ENCODE measurements at places on chromosomes 5 and 9.

GRCh38 chr5:57067597-57067924 is 106.3 kb upstream of the GPBP1 start:
- DNase-seq = no peak

GRCh38 chr9:129141066-129142041 is 30.1 kb downstream of the PTPA start:
- DNase-seq = peak; percentile 72

- no peak for DNase-seq
Measured at GRCh38 chr5:67934976-67935375, 280.6 kb upstream of the PIK3R1 start.

DNA sequence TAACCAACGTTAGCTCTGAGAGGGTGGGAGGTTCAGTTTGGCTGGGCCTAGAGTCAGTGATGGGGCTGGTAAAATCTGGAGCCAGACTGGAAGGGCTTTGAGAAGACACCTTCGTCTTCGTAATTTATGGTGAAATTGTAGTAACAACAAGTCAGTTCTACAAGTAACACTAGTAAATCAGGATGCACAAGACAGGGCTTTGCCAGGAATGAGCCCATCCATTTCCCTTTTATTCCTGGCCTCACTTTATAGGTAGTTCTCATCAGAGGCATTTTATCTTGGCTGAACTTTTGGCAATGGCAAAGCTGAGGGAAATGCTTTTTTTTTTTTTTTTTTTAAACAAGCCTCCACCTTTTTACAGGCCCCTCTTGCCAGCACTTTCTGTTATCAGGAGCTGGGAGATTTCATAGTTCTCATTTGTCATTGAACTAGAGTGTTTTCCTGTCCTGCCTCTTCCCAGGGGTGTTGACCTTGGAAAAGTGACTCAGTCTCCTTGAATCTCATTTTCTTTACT is 110.5 kb upstream of the KLF4 start:
- DNase-seq = no peak

DNA sequence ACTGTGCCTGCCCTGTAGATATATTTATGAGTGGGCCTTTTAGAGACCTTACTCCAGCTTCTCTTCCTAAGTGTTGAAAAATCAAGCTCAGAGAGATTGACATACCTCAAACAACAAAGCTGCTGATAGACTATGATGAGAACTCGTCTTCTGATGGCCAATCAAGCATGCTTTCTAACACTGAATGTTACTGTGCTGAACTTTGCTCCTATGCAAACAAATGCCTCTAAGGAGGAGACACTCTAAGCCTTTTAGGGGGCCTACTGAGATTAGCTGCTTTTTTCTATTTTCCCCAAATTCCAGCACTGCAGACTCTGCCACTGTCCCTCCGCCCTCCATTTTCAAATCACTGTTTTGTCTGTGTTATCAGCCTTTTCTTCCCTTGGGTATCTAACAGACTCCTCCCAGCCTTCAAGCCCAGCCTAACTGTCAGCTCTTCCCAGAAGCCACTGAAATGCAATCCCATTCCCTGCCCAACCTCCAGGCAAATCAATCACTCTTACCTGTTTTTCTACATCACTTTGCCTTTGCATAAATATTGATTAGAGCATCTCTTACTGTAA is 39.5 kb downstream of the TXNDC8 start:
- no peak for DNase-seq

DNA sequence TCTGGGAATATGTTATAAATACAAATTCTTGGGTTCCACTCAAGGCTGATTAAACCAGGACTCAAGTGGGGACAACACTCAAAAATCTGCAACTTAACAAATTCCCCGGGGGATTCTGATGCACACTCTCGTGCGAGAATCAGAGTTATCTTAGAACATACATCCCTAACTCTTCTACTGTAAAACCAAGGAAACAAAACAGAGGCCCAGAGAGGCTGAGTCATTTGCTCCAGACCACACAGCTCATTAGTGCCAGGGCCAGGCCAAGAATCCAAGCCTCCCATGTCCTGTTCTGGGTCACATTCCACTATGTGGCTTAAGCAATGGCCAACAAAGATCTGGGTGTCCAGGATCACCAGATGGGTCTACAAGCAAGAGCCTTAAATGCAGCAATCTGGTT is 166.0 kb downstream of the ADAMTS12 start:
- no peak for DNase-seq

DNA sequence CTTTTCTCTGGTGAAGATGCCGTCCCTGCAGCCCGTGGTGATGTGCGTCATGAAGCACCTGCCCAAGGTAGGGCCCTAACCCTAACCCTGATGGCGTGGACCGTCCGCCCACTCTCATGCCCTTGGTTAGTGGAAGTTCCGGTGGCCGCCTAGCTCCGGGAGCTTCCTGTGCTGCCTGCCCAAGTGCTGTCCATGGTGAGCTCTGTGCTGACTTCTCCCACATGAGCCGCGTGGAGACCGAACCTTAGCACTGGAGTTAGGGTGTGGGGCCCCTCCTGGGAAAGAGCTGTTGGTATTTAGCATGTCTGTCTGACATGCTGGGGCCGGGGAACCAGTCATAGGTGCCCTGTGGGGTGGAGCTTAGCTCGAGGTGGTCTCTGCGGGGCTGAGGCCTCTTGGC is 1.2 kb downstream of the NELFB start:
- no peak for DNase-seq

GRCh38 chr5:115272297-115272958 is 9.8 kb upstream of the PGGT1B start:
- DNase-seq = no peak

GRCh38 chr5:124622851-124623250 is 123.6 kb downstream of the ZNF608 start:
- DNase-seq = no peak

DNA sequence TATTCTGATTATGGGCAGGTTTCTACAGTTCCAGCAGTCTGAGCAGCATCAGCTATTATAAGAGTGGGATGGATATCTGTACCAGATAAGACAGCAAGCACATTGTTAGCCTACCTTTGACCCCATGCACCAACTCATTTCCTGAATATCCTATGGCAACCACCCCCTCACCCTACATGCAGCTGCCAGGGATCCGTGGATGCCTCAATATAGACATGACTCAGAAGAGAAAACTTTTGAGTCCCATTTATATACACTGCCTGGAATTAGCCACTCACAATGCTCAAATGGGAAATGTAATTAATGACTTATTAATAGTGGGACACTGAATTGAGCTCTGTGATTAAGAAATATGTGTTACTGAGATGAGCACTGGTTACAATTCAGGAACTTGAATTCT is 124.4 kb downstream of the SSBP2 start:
- no peak for DNase-seq

- DNase-seq = peak; percentile 16
Measured at GRCh38 chr9:18385696-18386490, 88.1 kb upstream of the ADAMTSL1 start.

GRCh38 chr9:25119041-25119440 is 559.2 kb downstream of the TUSC1 start:
- DNase-seq = no peak

- no peak for DNase-seq
Measured at GRCh38 chr5:97737608-97738007, 554.6 kb upstream of the RIOK2 start.

- DNase-seq = no peak
Measured at GRCh38 chr9:12935714-12936113, 160.9 kb downstream of the LURAP1L start.

DNA sequence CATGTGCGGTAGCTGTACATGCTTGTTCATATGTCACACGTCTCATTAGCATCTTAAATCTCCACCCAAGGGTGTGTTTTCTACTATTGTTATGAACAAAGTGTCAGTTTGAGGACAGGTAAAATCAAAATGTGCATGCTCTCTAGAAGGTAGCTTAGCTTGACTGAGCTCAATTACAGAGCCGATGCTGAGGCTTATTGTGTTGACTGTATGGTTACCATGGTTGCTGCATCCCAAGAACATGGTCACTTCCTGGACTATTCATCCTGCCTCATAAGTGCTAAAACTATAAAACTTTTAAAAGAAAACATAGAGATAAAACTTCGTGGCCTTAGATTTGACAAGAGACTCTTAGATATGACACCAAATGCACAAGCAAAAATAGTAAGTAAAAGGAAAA is 426.1 kb upstream of the CTNND2 start:
- no peak for DNase-seq

DNA sequence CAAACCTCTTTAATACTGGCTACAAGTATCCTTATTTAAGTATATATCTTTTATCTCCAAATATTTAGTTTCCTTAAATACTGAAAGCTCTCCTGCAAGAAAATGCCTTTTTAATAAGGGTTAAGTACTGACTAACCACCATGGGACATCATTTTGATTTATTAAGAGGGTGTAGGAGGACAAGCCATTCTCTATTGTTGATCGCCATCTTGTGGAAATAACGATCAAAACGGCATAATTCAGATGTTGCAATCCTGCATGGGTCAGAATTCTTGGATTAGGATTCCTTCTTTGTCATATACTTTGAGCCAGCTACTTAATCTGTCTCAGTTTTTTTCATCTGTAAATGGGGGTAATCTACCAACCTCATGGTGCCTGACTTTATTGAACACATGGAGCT is 28.7 kb upstream of the C5orf46 start:
- peak; percentile 70 for DNase-seq

Measured in Ammon's horn (tissue), 1 donor.